ENCODE measurements at places on chromosomes 11 and 22.

GRCh38 chr11:2477936-2478335, 33.1 kb downstream of the KCNQ1 start:
- no peak overlapping the region for H3K27ac ChIP-seq
- no peaks in the 10 kb centered on the region for H3K4me1 ChIP-seq
- H3K36me3 ChIP-seq: no peaks in the 10 kb centered on the region

DNA sequence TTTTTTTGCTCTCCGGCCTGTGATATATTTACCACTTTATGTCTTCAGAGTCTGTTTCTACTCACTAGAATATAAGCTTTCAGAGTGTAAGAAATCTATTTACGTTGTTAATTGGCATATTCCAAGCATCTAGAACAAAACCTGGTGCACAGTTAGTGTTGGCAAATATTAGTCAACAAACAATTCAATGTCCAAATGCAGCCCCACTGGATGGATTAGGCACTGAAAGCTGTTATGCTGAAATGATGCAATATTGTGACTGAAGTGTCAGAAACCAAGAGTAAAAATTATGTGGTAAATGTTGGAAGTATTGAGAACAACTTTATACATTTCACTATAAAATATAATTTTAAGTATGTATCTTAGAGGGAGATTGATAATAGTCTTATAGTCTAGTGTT, 24.8 kb downstream of the CASP4 start:
- no peak overlapping the region for H3K27ac ChIP-seq
- H3K27me3 ChIP-seq: peaks cover 2% of the 10 kb centered on the region
- H3K4me3 ChIP-seq: no peak overlapping the region
- H3K4me1 ChIP-seq: no peaks in the 10 kb centered on the region
- no peak for DNase-seq
- no peaks in the 10 kb centered on the region for H3K36me3 ChIP-seq

DNA sequence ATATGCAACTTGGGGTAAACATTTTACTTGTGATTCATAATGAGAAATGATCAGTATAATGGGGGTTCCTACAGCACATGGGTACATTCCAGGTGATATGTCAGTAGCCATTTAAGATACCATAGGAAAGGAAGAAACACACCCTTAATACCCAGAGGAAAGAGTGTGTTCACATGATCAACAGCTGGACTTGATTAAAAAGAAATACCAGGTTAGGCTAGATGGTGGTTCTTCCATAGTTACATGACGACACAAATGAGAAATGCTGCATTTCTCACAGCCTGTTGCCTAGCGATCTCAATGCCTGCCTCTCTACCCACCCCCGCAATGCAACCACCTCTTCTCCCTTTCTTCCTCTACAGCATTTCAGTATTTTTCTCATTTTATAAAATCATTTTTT, 96.8 kb downstream of the TTC28 start:
- H3K4me1 ChIP-seq: no peaks in the 10 kb centered on the region
- H3K4me3 ChIP-seq: no peak overlapping the region
- no peak overlapping the region for H3K27ac ChIP-seq
- no peak for DNase-seq
- no peaks in the 10 kb centered on the region for H3K36me3 ChIP-seq
- H3K27me3 ChIP-seq: no peaks in the 10 kb centered on the region

- DNase-seq: no peak
- no peaks in the 10 kb centered on the region for H3K27me3 ChIP-seq
- no peak overlapping the region for H3K4me3 ChIP-seq
Observed at GRCh38 chr22:16651217-16651616, 58.6 kb upstream of the CCT8L2 start.

- no peaks in the 10 kb centered on the region for H3K36me3 ChIP-seq
- no peak overlapping the region for H3K27ac ChIP-seq
- H3K4me1 ChIP-seq: peaks cover 16% of the 10 kb centered on the region
- peaks cover under 1% of the 10 kb centered on the region for H3K27me3 ChIP-seq
- DNase-seq: no peak
Observed at GRCh38 chr11:12692229-12693075, 18.2 kb downstream of the TEAD1 start.

DNA sequence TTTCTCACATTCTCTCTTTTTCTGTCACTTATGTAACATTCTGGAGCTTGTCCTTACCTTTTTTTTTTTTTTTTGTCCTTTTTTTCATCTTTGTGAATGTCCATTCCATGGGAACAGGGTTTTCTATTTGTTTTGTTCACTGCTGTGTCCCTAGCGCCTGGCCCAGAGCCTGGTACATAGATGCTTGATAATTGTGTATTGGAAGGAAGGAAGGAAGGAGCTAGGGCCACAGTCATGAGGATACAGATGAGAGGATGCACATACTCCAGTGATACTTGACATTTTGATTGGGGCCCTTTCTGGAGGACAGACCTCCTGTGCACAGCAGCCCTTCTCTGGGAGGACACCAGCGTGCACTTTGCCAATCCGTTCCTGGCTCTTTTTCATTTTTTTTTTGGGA, 68.9 kb downstream of the KIAA1671 start:
- H3K27ac ChIP-seq: no peak overlapping the region
- DNase-seq: no peak
- no peaks in the 10 kb centered on the region for H3K4me1 ChIP-seq
- no peaks in the 10 kb centered on the region for H3K36me3 ChIP-seq

- H3K4me1 ChIP-seq: no peaks in the 10 kb centered on the region
- H3K4me3 ChIP-seq: no peak overlapping the region
- no peaks in the 10 kb centered on the region for H3K27me3 ChIP-seq
- DNase-seq: no peak
Observed at GRCh38 chr11:8294251-8294935, 30.7 kb upstream of the LMO1 start.

GRCh38 chr11:126102436-126102981, 39.8 kb upstream of the CDON start:
- DNase-seq: no peak
- no peaks in the 10 kb centered on the region for H3K36me3 ChIP-seq
- no peaks in the 10 kb centered on the region for H3K27me3 ChIP-seq
- H3K27ac ChIP-seq: no peak overlapping the region
- peaks cover 10% of the 10 kb centered on the region for H3K4me1 ChIP-seq

DNA sequence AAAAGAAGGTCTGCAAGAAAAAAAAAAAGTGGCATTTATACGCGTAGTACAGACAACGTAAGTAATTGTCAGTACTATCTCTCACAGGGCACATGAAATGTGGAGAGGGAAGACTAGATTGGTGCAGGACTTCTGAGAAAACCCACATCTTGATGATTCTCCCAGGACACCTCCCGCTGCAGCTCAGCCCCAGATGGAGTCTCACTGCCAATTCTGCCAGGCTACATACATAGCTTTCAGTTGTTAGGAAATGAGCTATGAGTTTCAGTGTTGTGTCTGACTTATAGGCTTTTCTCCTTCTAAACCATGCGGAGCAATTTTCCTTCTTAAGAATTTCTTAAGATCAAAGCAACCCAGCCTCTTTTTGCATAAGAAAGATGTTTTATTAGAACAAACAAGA, 9.6 kb downstream of the OR5A2 start:
- H3K27ac ChIP-seq: no peak overlapping the region
- H3K27me3 ChIP-seq: no peaks in the 10 kb centered on the region
- no peaks in the 10 kb centered on the region for H3K36me3 ChIP-seq
- no peak overlapping the region for H3K4me3 ChIP-seq

DNA sequence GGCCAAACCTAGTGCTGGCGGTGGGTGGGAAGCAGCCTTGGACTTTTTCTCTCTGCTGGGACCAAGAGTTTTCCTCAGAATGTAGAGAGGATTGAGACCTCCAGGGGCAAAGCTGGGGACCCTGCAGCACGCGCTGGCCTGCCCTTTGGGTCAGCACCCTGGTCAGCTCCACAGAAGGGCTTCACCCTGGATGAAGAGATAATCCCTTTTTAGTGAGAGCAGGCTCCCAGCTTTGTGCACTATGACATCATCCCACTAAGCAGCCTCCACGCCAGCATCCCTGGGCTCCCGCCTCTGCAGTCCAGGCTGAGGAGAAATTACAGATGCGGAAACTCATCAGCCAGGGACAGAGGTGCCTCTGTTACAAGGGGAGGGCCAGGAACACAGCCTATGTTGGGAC, 23.5 kb downstream of the DRICH1 start:
- no peak for DNase-seq
- no peak overlapping the region for H3K27ac ChIP-seq
- H3K4me3 ChIP-seq: no peak overlapping the region
- H3K27me3 ChIP-seq: no peaks in the 10 kb centered on the region

DNA sequence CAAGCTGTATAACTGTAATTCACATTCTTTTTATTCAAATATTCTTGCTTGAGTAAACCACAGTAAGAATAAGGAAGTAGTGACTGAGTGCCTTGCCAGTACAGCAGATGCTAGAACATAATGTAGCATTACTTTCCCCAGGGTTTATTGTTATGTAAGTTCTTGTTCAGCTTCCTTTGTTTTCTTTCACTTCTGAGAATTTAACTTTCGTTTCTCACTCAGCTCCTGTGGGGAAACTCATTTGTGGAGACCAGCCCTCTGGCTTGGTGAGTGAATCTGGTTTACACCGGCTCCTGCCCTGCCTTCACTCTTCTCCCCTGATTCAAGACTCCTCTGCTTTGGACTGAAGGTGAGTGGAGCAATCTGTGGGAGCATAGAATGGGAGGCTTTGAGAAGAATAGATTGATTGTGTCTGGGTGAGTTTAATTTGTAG, at the start of gene TRIM22:
Gene TRIM22, plus strand, starts transcription at position 240 of the 433 bp plus-strand sequence. CDS start 6,443 bp downstream, outside the sequence.
- peak; percentile 27 for DNase-seq
- H3K27me3 ChIP-seq: no peaks in the 10 kb centered on the region
- peak within 1 kb of the TSS; percentile 2 for H3K4me3 ChIP-seq
- no peaks in the 10 kb centered on the region for H3K36me3 ChIP-seq

GRCh38 chr11:64649291-64649697, 58.3 kb downstream of the SLC22A12 start:
- H3K4me3 ChIP-seq: no peak overlapping the region
- no peaks in the 10 kb centered on the region for H3K36me3 ChIP-seq
- DNase-seq: no peak
- H3K4me1 ChIP-seq: peaks cover 2% of the 10 kb centered on the region

- no peaks in the 10 kb centered on the region for H3K27me3 ChIP-seq
- no peak overlapping the region for H3K4me3 ChIP-seq
- DNase-seq: no peak
- H3K36me3 ChIP-seq: no peaks in the 10 kb centered on the region
- H3K4me1 ChIP-seq: peaks cover 2% of the 10 kb centered on the region
Observed at GRCh38 chr11:96321091-96321490, 21.9 kb downstream of the MAML2 start.

- H3K4me1 ChIP-seq: no peaks in the 10 kb centered on the region
- H3K4me3 ChIP-seq: no peak overlapping the region
- DNase-seq: no peak
- H3K36me3 ChIP-seq: no peaks in the 10 kb centered on the region
Observed at GRCh38 chr11:2413742-2414579, 13.4 kb downstream of the TSSC4 start.

DNA sequence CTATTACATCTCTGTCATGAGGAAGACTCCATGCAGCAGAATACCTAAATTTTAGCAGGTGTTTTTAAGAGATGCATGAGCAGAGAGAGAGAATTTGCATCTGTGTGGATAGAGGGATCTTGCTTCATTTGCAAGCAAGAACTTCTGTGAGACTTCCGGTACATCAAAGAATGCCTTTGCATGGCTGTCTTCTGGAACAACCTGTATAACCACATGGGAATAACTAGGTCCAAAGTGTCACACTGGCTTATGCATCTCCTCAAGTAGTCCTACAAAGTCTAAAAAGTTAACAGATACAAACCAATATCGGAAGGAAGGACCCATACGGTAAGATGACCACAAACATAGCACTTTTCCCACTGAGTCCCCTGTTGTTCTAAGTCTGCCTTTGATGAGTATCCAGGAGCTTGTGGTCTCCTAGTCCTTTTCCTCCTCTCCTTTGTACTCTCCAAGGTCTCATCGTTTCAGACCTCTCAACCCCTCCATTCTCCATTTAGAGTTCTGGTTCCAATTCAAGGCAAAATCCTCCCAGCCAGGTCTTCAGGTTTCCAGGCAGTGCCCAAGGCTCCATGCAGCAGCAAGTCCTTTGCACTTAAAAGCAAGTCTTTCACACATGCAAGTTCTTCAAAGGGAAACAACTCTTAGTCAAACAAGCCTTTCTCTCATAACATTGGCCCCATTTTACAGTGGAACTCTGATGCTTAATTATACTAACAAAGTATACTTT, 581.7 kb upstream of the ARHGAP42 start:
- no peaks in the 10 kb centered on the region for H3K27me3 ChIP-seq
- H3K27ac ChIP-seq: no peak overlapping the region
- H3K36me3 ChIP-seq: no peaks in the 10 kb centered on the region
- DNase-seq: no peak
- H3K4me3 ChIP-seq: no peak overlapping the region

- H3K27me3 ChIP-seq: no peaks in the 10 kb centered on the region
- H3K4me3 ChIP-seq: no peak overlapping the region
- H3K4me1 ChIP-seq: no peaks in the 10 kb centered on the region
- H3K36me3 ChIP-seq: no peaks in the 10 kb centered on the region
Observed at GRCh38 chr11:31132531-31133421, 236.8 kb downstream of the DCDC1 start.

- no peaks in the 10 kb centered on the region for H3K27me3 ChIP-seq
- no peak overlapping the region for H3K27ac ChIP-seq
- no peak for DNase-seq
- H3K4me1 ChIP-seq: no peaks in the 10 kb centered on the region
Observed at GRCh38 chr11:6225024-6225423, 9.4 kb downstream of the FHIP1B start.

DNA sequence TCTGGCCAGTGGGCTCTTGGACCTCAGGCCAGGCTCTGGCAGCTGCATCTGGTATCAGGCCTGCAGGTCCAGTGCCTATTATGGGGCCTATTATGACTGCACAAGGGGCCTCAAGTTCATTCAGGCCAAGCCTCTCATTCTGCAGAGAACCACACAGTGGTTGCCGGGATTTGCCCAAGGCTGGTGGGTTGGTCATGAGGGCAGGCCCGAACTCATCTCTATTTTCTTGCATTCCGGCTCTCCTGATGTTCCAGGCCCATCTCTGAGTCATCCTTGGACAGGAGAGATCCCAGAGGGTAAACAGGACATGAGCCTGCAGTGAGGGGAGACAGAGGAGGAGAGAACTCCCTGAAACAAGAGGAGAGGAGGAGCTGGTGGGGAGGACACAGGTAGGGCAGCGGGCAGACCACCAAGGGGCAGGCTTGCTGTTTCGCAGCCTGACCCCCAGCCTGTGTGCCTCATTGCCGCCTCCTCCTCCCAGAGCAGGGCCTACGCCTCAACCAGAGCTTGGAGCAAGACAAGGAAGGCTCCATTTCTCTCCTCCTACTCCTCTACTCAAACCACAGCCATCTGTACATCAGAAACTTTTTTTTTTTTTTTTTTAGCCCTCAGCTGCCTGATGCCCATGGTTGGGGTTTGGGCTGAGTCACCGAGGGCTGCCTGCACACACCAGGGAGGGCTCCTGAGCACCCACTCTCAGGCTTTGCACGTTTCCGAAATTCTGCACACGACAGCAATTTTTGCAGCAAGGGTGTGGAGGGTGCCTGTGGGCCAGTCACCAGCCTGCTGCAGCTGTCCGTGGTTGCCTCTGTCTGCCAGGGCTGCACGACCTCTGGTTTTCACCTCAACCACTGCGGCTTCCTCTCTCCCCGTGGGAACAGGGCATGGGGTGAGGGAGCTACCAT, 12.7 kb upstream of the TREH start:
- H3K4me1 ChIP-seq: peaks cover 9% of the 10 kb centered on the region
- H3K27me3 ChIP-seq: no peaks in the 10 kb centered on the region
- no peak overlapping the region for H3K27ac ChIP-seq
- H3K4me3 ChIP-seq: no peak overlapping the region
- no peak for DNase-seq
- no peaks in the 10 kb centered on the region for H3K36me3 ChIP-seq

GRCh38 chr11:121039971-121040613, 16.2 kb downstream of the TBCEL start:
- H3K4me3 ChIP-seq: no peak overlapping the region
- no peak overlapping the region for H3K27ac ChIP-seq
- no peaks in the 10 kb centered on the region for H3K36me3 ChIP-seq
- H3K27me3 ChIP-seq: no peaks in the 10 kb centered on the region
- DNase-seq: no peak

GRCh38 chr22:36743591-36744412, 32.1 kb downstream of the IFT27 start:
- DNase-seq: no peak
- H3K4me3 ChIP-seq: no peak overlapping the region
- H3K27ac ChIP-seq: no peak overlapping the region

All from iPS DF 6.9 (cell line).